T-cell (primary cell): ENCODE measurements at places on chromosomes 12 and 14.

DNA sequence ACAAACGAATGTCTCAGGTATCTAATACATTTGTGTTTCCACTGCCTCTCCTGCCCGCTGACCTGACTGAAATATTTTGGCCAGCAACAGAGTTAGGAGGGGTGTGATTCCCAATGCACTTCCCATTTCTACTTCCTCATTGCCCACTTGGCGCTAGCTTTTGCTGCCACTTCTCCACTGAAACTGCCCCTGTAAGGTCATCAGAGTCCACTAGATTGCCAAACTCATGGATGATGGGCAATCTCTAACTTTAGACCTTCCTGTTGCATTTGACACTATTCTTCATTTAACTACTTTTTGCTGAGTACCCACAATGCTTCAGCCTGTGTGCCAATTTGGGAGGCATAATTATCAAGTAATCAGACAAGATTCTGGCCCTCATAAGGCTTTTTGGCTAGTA lies 40.8 kb downstream of the GPR65 start:
- no peak for DNase-seq

- DNase-seq: no peak
Measured at GRCh38 chr12:52486166-52487105, 6.6 kb downstream of the KRT6A start.

DNA sequence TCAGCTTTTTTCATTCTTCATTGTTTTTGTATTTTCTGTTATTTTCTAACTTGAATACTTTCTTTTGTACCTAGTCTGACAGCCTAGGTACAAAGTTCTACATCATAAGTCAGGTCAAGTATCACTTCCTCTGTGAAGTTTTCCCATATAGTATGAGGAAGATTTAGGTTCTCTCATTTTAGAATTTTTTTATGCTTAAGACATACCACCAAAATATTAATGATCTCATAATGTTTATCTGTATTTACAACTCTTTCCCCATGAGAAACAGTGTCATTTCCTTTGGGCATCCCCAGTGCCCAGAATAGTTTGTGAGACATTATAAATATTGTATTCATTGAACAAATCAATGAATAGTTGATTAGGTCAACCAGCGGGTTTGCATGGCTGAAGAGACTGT lies 3.1 kb upstream of the ATF7IP start:
- DNase-seq: no peak

DNA sequence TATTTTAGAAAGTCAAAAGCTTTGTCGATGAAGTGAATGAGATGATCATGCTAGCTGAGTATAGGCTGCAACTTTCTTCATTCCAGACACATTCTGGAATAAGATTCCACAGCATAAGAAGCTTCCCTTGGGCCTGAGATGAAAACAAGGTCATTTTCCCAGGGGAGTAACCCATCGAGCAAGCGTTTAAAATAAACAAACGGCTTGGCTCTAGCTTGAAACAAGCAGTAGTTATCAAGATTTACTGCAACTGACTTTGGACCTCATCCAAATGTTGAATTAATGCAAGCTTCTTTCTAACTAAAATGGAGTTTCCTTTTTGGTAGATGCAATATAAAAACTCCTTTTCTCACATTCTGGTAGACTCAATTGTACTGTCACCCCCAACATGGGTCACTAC lies 23.0 kb downstream of the KCNJ8 start:
- no peak for DNase-seq

DNA sequence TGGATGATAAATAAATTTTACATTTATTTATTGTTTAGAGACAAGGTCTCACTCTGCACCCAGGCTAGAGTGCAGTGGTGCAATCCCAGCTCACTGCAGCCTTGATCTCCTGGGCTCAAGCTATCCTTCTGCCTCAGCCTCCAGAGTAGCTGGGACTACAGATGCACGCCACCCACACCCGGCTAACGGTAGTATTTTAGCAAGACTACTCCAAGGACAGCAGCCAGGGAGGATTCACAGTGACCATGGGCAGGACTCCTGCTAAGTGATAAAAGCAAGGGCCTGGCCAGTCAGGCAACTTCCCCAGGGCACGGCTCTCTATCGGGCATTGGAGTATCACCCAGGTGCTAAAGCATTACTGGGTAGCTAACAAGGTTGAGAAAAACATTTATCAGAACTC lies 55.4 kb downstream of the ARL6IP4 start:
- no peak for DNase-seq

DNA sequence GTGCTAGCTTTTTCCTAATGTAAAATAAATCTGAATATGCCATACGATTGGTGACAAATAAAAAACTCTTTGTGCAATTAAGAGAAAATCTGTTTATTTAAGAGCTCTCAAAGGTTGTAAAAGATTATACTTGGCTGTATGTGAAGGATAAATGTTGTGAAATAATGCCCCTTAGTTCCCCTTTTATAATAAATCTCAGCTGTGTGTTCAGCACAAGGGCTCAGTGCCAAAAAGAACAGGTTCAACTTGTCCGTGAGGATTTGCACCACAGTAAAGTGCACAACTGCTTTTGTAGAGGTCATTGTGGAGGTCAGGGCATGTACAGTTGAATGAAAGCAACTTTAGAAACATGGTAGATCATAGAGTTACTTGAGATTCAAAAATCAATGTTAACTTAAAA lies 118.6 kb downstream of the TRMT5 start:
- no peak for DNase-seq

DNA sequence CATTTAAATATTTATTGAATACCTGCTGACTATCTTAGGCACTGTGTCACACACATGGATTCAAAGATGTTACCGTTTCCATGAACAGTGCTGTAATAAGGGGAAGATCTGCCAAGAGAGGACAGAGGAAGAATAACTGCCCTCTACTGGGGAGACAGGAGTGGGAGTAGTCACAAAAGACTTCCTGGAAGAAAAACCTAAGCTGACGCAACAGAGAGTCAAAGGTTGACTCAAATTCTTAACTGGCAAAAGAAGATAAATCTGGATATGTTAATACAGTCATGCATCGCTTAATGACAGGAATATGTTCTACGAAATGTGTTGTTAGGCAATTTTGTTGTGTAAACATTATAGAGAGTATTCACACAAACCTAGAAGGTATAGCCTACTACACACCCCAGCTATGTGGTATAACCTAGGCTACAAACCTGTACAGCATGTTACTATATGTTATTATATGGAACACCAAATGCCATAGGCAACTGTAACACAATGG lies 51.5 kb downstream of the DCAF5 start:
- no peak for DNase-seq

DNA sequence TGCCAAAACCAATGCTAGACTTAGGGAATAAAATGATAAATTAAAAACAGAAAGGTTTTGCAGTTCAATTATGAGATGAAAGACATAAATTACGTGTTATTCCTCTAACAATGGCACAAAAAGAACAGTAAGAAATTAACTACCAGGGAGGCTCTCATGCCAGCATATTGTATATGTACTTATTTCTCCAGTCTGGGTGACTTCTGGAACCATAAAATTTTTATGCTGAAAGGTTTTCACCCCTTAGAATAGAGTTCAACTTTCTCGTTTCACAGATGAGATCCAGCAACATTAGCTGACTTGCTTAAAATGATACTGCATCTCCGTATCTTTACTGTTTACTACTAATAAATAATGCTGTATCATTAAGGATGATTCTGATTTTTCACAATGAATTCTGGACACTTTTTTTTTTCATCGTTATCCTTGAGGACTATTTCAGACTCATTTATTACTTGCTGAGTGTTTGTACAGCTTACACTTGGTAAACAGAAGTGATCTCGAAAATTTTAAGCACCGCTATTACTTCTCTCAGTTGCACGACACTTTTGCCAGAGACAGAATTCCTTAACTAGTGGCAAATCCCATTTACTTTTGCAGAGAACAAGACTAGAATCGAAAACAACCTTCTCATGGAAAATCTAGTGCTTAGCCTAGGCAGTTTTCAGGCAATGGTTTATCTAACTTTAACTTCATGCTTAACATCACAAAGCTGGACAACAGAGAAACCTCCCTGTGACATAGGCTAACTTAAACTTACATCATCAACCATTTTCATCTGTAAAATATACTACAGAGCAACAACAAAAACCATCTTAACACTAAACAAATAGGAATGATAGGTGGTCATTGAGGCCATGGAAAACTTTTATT lies 2.7 kb downstream of the RSRC2 start:
- DNase-seq: no peak

GRCh38 chr12:90575995-90576394 lies 379.0 kb downstream of the CCER1 start:
- no peak for DNase-seq

- DNase-seq: no peak
Measured at GRCh38 chr14:57153286-57153685, 115.4 kb downstream of the EXOC5 start.

DNA sequence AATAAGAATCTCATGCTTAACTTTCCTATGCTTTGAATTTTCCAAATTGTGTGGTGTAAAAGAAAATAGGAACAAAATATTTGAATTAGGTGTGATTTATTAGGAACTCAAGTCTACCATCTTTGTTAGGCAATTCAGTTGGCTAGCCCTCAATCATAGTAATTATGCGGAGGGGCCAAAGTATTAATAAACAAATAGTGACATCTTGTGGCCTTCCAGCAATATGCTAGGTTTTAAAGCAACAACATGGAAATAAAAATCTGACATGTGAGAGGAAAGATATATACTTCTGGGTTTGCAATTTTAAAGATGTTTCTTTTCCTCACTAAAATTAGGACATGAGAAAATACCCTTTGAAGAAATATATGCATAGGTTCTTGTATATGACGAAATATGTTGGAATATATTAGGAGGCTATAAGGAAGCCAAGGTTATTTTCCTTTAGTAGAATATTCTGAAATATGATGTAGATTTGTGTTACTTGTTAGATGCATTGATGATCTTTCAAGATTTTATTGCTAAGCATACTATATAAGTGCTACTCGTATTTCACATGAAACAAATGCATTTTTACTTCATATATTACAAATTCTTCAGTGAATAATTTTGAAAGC lies 200.4 kb downstream of the PTPRO start:
- peak; percentile 28 for DNase-seq
